ENCODE measurements at places on chromosomes 11 and 22. TPM values are rescaled to one million over a fixed set of nuclear protein-coding genes. Genes with fewer than 3 reads are reported as not detected.

GRCh38 chr11:45931739-45932138, 9.3 kb downstream of the LARGE2 start:
- H3K36me3 ChIP-seq, result no peaks in the 10 kb centered on the region
- peak; percentile 8 for ATAC-seq
- H3K4me1 ChIP-seq, result no peaks in the 10 kb centered on the region
- H3K27me3 ChIP-seq, result peaks cover 6% of the 10 kb centered on the region
- no peak overlapping the region for H3K4me3 ChIP-seq
- no peak overlapping the region for H3K27ac ChIP-seq

- H3K36me3 ChIP-seq, result no peaks in the 10 kb centered on the region
- H3K4me3 ChIP-seq, result no peak overlapping the region
- ATAC-seq, result no peak
- H3K27me3 ChIP-seq, result no peaks in the 10 kb centered on the region
- no peaks in the 10 kb centered on the region for H3K4me1 ChIP-seq
Observed at GRCh38 chr22:24118689-24119384, 62.5 kb upstream of the SUSD2 start.

DNA sequence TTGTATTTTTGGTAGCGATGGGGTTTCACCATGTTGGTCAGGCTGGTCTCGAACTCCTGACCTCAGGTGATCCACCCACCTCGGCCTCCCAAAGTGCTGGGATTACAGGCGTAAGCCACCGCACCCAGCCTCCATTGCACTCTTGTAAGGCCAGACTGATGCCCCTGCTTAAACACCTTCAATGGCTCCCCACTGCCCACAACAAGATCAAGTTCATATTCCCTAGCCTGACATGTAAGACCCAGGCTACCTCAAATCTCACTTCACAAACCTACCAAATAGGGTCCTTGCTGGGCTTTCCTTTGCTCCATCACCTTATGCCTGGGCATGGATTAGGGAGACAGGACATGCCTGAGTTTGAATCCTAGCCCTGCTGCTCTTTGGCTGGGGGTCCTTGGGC, 13.1 kb downstream of the UQCR10 start:
- ATAC-seq, result no peak
- no peak overlapping the region for H3K4me3 ChIP-seq
- no peaks in the 10 kb centered on the region for H3K36me3 ChIP-seq
- no peaks in the 10 kb centered on the region for H3K27me3 ChIP-seq
- peaks cover 38% of the 10 kb centered on the region for H3K4me1 ChIP-seq
- H3K27ac ChIP-seq, result no peak overlapping the region

Gene LYVE1
- 33.2 TPM for total RNA-seq

Gene JHY
- 15.6 TPM for total RNA-seq

Gene MISFA
- total RNA-seq, result 10.4 TPM

DNA sequence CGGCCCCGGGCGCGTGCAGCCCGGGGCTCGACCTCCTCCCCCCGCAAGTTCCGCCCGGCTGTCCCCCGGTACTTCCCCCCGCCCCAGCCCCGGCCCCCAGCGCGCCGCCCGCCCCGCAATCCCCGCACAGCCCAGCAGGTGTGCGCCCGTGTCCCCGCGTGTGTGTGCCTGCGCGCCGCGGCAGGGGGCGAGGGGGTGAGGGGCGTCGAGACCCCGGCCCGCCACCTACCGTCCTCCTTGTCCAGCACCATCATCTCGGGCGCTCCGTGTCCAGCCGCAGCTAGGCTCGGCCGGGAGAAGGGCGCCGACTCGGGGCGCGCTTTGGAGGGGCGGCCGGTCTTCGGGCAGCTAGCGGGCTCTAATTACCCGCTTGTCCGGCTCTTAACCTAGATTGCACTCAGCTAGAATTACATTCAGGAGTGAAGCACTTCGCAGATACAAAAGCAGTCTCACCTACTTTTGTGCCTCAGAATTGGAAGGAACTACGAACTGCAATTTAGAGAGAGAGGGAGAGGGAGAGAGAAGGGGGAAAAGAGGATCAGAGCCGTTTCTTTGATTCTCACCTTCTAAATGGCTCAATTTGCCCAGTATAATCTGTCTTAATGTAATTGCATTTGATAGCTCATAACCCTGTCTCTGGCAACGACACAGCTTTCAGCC, 439 bp downstream of the LMO1 start:
- H3K4me3 ChIP-seq, result peak overlapping the region; percentile 67
- H3K36me3 ChIP-seq, result no peaks in the 10 kb centered on the region
- peaks cover 48% of the 10 kb centered on the region for H3K27me3 ChIP-seq
- ATAC-seq, result peak; percentile 6

DNA sequence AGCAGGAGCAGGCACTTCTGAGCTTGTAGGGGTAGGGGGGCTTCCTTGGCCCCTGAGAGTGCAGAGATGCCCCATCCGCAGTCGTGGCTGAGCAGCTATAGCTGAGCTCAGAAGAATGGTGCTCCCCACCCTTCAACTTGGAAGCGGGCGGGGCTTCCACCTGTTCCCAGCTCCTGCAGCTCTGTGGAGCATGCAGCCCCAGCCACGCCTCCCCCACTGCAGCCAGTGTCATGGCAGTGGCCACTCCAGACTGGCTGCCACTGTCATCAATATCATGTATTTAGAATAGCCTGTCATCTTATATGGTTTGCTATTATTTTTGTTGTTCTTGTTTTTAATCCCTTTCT, 213.1 kb downstream of the LRRC4C start:
- no peak for ATAC-seq
- H3K4me3 ChIP-seq, result no peak overlapping the region
- H3K27me3 ChIP-seq, result no peaks in the 10 kb centered on the region
- no peaks in the 10 kb centered on the region for H3K36me3 ChIP-seq
- no peaks in the 10 kb centered on the region for H3K4me1 ChIP-seq

DNA sequence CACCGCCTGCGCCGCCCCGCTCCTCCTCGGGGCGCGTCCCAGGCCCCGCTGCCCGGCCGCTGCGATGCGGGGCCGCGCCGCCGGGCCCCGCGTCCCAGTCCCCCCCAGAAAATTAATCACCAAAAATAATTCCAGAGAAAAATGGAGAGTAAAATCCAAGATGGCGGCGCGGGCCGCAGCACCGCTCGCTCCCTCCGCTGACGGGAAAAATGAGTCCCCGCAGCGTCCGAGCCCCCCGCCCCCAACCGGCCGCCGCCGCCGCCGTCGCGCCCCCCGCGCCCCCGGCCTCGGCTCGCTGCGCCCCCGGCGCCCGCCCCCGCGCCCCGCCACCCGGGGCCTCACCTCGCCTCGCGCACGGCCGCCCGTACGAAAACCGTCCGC, at the start of gene KMT5B:
KMT5B (minus strand) TSS at position 162 of the 381 bp plus-strand sequence. CDS start 23,220 bp downstream, outside the sequence.
- H3K27ac ChIP-seq, result peak within 1 kb of the TSS; percentile 100
- H3K27me3 ChIP-seq, result no peaks in the 10 kb centered on the region
- H3K36me3 ChIP-seq, result no peaks in the 10 kb centered on the region
- H3K4me1 ChIP-seq, result peaks cover 2% of the 10 kb centered on the region
- peak; percentile 10 for ATAC-seq

GRCh38 chr11:22666325-22666687, at the start of gene GAS2:
TSS of gene GAS2 (plus strand) at chr11:22666611. CDS start at chr11:22674870, 8,259 bp downstream.
- H3K4me1 ChIP-seq, result peaks cover 16% of the 10 kb centered on the region
- H3K27me3 ChIP-seq, result peaks cover 38% of the 10 kb centered on the region
- ATAC-seq, result no peak
- H3K27ac ChIP-seq, result no peak within 1 kb of the TSS
- peak within 1 kb of the TSS; percentile 14 for H3K4me3 ChIP-seq
- no peaks in the 10 kb centered on the region for H3K36me3 ChIP-seq

GRCh38 chr11:8223513-8223900, 40.2 kb downstream of the LMO1 start:
- H3K27me3 ChIP-seq, result no peaks in the 10 kb centered on the region
- no peak overlapping the region for H3K27ac ChIP-seq
- H3K4me1 ChIP-seq, result peaks cover 7% of the 10 kb centered on the region
- H3K4me3 ChIP-seq, result no peak overlapping the region
- no peaks in the 10 kb centered on the region for H3K36me3 ChIP-seq

Gene UBQLN3
- total RNA-seq, result not detected

Data from gastroesophageal sphincter (tissue), 4 donors.